ENCODE measurements at places on chromosomes 2 and 18.

GRCh38 chr2:19297716-19298115 is 60.7 kb downstream of the OSR1 start:
- DNase-seq = no peak

- no peak for DNase-seq
Observed at GRCh38 chr2:219560037-219560892, 11.1 kb downstream of the OBSL1 start.

DNA sequence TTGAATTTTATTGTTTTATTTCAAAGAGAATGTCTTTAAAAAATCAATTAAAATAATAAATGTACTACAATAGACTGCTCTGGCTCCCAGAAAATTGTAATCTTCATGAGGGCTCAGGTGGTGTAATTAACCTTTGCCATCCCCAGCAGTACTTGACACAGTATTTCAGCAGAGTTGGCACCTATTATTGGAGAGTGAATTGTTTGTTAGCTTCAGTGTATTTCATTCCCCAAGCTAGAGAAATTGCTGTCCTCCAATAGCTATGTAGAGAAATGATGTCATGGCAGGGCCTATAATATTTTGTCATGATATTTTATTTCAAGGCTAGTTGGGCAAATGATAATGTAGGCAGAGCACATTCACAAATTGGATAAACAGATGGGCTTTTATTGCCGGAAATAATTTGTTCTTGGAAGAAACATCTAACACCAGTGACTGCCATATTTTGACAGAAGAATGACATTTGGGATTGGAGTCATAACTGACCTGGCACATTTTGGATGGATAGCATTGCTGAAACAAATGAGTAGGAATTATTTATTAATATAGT is 712.0 kb upstream of the NXPH2 start:
- no peak for DNase-seq

DNA sequence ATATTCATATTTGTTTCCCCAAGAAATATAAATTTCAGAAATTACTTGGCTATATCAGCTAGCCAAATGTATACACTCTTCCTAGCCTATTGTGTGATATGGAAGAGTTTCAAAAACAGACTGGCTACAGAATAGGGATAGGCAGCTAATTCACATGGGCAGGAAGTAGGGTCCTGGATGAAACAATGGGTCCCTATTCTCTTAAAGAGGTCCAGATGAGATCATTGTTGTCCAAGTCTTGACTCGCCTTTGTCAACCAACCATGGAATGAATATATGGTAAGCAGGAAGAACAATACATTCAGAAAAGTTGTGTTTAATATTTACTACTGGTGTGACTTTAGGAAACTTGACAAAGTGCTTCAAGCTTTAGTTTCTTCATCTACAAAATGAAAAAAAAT is 319.9 kb downstream of the NBAS start:
- no peak for DNase-seq

GRCh38 chr2:71882949-71883472 is 264.7 kb downstream of the CYP26B1 start:
- DNase-seq = no peak

Measured in amniotic stem cell (primary cell).